ENCODE measurements at places on chromosomes 7 and 10.

- no peak for DNase-seq
These were observed 986.4 kb downstream of the REEP3 start for GRCh38 chr10:64507651-64508028.

DNA sequence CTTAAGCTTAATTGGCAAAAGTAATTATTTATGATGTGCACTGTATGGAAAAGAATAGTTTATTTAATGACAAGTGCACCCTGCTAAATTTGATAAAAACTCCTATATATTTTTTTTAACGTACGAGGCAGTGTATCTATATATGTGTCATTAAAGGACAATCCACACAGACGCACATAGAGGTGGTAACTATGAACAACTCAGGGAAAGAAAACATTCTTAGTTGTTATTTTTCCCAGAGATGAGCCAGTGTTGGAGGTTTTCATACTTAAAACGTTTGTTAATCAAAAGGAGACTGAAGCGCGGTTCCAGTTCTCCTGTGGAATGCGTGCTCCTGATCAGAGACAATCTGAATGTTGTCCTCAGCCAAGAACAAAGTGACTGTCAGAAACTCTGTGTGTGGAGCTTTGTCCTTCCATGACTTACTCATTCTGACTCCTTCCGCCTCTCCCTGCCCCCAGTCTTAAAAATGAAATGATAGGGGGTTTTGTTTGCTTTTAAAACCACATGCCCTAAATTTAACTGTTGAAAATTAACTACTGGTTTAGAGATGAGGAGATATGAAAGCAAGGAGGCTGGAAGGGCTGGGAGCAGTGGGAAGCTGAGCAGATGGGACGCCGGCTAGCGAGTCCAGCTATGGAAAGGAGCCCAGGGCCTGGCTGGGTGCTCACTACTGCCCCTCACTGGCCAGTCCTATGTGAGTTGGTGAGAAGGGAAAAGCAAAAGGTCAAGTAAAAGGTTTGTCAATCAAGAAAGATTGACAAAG lies 99.6 kb downstream of the SVIL start:
- no peak for DNase-seq

GRCh38 chr7:108908456-108908855 lies 338.8 kb downstream of the DNAJB9 start:
- DNase-seq, result no peak

DNA sequence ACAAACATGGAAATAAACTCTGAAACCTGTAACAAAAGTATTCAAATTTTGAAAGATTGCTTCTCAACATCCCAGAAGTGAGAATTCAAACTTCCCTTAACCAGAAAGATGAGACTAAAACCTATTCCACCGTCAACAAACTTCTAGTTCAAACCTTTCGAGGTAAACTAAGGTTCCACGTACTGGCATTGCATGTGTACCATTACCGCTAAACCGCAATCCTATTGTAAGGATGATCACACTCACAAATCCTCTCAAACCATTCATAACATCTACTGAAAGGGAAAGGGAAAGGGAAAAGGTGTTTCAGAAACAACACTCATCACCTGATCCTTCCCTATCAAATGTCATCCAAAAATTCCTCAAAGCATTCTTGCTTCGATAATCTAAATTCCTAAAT lies 3.1 kb downstream of the SMURF1 start:
- no peak for DNase-seq

DNA sequence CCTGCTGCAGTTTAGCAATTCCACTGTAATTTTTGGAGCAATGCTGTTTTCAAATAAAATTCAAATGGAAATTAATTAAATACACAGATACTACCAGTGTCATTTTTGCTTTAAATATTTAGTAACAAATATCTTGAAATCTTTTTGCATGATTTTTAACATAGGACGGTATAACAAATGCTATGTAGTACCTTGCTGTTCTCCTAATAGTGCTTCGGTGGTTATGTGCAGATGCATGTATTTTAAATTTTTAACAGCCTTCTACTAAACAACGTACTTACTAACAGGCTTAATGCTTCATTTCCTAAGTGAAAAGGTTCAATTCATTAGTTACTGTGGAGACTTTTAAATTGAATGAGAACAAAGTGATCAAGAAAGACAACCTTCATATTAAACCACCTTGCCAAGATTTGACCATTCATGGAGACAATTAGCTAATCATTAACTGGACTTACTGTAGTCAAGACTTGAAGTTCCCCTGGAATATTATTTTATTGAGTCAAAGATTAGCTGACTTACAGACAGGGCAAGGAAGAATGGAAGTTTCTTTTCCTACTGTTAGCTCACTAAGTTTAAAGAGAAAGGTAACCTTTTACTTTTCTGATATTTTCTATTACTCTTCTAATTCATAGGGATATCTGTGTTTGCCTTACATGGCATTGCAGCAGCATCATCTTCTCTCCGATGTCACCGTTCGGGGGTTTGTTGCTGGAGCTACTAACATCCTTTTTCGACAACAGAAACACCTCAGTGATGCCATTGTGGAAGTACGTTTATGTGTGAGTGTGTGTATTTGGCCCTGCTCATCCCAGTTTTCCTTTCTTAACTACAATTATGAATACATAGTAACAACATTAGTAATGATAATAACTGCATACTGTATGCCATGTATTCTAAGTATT lies 74.3 kb downstream of the AVL9 start:
- no peak for DNase-seq

DNA sequence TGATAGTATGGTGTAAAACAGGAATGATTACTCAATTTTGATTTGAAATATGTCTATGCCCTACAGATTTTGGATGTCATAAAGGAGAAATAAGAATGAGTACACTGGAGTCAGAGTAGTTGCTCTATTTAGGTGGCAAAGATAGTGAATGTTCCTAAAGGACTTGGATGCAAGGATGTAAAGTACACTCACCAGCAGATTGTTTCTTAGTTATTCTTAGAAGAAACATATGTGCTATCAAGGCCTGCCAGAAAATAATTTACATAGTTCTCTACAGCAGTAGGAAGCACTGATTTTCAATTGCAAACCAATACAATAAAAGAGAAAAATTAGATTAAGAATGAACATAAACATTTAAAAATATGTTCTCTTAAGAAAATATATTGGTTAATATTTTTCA lies 259.4 kb downstream of the PPP1R3A start:
- DNase-seq, result no peak

GRCh38 chr7:102096012-102096332 lies 190.7 kb upstream of the SH2B2 start:
- no peak for DNase-seq
